CD4-positive, alpha-beta T cell treated with Interleukin-12 subunit alpha and Interleukin-12 subunit beta, for 1 hour (primary cell): ENCODE measurements at places on chromosomes 1 and 21.

- DNase-seq: no peak
These were observed 26.2 kb downstream of the RSBN1 start for GRCh38 chr1:113786069-113786468.

- no peak for DNase-seq
These were observed 4.2 kb downstream of the PTGFRN start for GRCh38 chr1:116913941-116914340.

GRCh38 chr1:54230507-54231339 lies 30.8 kb downstream of the MRPL37 start:
- DNase-seq: no peak

GRCh38 chr1:95369985-95370690 lies 136.1 kb downstream of the RWDD3 start:
- no peak for DNase-seq

GRCh38 chr21:36472377-36472776 lies 7.5 kb downstream of the CLDN14 start:
- DNase-seq: no peak

DNA sequence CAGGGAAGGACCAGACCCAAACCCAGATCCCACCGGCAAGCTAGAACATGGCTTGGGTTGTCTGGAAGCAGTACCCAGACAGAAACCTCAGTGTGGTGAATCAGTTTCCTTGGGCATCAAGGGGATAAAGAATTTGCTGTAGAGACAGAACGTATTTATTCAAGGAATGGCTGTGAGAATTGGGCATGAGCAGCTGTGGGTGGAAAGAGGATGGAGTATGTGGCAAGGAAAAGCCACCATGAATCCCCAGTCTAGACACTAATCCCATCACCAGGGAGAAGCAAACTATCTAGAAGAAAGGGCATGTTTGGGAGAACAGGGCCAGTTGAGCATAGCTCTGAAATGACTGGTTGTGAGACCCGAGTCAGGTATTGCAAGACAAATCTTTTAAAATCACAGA lies 109.2 kb downstream of the TOMM20 start:
- DNase-seq: no peak

- DNase-seq: no peak
These were observed 136.2 kb upstream of the ZBTB40 start for GRCh38 chr1:22315315-22316078.
